NCI-H1694 (cell line): ENCODE measurements at places on chromosomes 12 and 14.
A peak's percentile ranks its signal among the peaks of the same experiment; 100 is the strongest.

DNA sequence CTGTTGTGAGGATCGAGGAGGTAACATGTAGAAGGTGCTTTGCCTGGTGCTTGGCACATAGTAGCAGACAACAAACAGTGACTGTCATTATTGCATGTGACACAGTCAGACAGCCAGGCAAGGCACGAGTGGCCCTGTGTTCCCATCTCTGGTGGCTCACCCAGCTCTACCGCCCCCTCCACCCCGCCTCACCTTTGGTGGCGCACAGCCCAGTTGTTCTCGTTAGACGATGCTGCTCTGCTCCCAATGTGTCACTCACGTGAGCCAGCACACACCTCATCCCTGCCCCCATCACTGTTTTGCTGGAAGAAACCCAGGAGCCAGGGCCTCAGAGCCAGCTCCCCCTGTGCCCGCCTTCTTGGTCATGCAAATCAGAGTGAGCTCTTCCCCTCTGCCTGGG lies 113.3 kb downstream of the CALM1 start:
- DNase-seq = peak; percentile 46

- no peak for DNase-seq
Observed at GRCh38 chr14:25349269-25349668, 299.3 kb upstream of the STXBP6 start.

DNA sequence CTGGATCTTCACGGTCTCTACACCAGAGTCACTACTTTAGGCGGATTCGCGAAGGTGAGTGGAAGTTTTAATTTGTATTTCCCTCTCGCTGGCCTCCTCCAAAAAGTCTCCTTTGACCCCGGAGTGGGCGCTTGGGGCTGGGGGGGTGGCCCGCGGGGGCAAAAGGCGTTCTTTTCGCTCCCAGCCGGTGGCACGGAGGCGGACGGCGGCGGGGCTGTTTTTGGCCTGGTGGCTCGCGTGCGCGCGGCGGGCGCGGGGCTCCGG lies 510 bp downstream of the ARID2 start:
- DNase-seq = no peak

DNA sequence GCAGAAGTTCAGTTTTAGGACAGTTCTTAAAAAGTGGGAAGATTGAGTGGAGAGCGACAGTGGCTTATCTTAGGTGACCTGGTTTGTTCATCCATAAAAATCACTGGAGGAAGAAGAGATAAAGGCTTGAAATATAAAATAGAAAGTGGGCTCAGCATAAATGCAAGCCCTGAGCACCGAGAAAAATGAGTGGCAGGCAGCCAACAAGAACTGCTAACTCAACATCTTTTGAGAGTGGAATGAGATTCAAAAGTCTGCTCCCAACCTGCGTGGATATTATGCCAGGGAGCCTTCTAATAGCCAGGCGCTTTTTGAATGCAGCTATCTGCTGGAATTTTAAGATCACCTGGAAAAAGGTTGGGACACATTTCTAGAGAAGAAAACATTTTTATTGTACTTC lies 666.5 kb downstream of the FLRT2 start:
- no peak for DNase-seq

GRCh38 chr14:106652494-106652893 lies 1126.1 kb downstream of the TMEM121 start:
- DNase-seq = no peak

DNA sequence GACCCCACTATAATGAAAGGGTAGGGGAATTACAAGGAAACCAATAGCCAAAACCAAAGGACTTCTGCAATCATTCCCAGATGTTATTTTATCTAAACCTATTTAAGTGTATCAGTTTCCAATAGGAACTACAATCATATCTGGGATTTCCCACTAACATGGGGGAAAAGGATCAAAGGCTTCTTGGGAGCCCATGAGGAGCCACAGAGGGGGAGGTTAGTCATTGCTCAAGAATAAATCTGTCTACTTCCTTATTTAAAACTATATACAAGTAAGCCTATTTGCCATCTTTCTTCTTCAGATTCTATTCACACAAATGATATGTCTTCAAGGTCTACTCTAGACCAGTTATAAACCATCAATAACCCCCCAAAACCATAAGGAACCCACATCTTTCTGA lies 33.1 kb downstream of the FGD6 start:
- DNase-seq = no peak

- DNase-seq = no peak
Observed at GRCh38 chr14:71338153-71338552, 430.9 kb downstream of the PCNX1 start.

DNA sequence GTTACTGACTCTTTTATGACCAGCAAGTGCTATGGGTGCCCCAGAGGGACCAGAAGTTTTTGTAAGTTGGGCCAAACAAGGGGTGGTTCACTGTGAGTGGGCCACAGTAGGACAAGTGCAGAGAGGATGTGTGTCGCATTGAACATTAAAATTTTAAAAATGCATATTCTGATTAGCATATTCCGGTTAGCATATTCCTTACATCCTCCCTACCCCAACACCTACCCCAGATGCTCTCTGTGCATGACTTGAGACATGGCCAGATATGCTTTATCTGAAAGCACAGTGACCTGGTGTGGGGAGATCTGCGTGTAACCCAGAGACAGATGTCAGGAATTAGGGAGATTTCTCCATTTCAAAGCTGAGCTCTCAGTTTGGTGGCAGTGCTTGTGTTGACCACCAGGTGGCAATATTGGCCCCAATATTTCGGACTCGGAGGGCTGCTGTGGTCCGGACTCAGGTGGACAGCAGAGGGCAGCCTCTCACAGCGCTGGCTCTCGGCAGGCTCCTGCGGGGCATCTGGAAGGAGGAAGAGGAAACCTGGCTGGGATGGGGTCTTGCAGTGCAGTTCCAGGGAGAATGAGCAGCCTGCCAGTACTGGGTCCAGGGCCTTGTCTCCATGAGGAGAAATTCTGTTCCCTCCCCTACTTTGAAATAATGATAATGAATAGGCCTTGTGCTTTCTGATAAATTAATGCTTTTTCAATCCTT lies 1.6 kb upstream of the CEBPE start:
- peak; percentile 91 for DNase-seq

DNA sequence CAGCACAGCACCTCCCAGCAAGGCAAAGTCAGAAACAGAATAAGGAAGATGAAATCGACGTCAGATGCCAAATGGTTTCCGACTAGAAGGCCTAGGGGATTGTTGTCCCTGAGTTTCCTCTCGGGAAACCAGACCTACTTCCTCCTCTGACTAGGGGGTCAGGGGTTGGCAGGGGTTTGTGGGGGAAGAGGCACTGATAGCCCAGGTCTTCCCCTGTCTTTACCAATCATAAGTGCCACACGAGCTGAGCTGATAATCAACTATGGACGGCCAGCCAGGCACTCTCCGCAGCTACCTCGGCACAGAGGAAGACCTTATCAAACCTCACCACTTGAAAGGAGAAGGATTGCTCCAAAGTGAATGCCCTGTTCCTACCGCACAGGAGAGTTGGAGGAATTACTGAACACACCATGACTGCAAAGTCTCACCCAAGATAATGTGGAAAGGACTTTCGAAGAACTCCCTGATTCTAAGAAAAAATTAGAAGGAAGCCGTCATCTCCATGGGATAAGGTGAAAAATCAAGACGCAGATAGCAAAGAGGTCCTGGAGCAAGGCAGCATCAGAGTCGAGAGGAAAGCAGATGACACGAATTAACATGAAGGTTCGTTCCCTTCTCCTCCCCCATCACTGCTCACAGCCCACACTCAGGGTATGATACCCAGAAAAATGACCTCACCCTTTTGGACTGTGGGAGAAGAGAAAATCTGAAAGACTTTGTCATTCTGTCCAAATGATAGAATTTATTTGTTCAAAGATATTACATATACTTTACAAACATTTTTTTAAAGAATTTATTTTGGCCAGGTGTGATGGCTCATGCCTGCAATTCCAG lies 77.7 kb upstream of the MED13L start:
- no peak for DNase-seq

DNA sequence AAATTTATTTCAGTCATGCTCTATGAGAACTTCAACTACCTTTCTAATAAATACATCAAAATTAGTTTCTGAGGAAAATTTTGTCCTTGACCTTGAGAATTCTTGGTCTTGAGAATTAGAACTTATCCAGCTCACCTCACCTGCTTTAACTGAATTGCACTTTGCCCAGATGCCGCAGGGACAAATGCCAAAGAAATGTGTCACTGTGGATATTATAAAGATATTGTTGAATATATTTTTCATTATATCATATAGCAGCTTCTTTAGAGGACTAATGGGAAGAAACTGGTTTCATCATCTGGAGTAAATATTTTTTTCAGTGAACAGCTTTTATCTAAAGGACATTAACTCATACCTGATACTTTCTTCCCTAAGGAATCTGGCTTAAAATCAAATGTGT lies 54.1 kb downstream of the LRP6 start:
- no peak for DNase-seq

DNA sequence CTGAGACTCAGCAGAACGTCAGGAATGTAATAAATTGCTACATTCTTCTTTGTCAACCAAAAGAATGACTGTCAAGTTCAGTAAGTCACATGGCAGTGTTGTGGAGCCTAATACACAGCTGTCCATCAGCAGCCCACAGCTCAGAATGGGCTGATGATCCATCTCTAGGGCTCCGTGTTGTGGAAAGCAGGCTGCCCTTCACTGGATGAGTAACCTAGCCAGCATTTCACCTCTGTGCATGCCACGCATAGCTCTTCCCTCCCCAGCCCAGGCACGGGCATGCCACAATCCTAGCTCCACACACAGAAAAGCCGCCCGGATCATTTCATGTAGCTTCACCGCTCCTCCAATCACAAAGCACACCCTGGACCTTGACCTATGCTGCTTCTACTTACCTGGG lies 878.0 kb upstream of the TMEM132C start:
- DNase-seq = no peak

DNA sequence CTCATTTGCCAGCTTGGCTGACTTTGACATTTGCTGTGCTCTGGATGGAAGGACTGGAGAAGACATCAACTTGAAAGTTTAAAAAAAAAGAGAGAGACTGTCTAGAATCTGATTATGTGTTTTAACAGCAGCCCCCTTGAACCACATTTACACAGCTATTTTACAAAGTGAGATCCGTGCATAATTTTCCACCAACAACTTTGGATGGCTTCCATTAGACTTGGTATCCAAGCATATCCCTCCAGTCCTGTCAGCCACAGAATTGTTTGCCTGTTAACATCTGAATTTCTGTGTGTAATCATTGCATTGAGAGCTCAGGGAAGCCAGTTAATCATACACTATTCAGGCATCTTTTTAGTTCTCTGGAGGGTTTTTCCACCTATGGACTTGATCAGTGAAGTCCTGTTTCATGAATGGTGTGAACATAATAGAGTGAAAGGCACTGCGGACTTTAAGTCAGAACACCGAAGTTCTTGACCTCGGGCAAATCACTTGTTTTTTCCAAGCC lies 93.7 kb downstream of the SAMD4A start:
- no peak for DNase-seq

- DNase-seq = peak; percentile 22
Observed at GRCh38 chr14:79418649-79419415, 792.5 kb downstream of the DIO2 start.

GRCh38 chr12:38586789-38587188 lies 270.2 kb downstream of the ALG10B start:
- no peak for DNase-seq

GRCh38 chr14:61470261-61470960 lies 149.0 kb downstream of the PRKCH start:
- DNase-seq = peak; percentile 56
